ENCODE measurements at places on chromosomes 4 and X. TPM values are rescaled to one million over a fixed set of nuclear protein-coding genes. Genes with fewer than 3 reads are reported as not detected.

- DNase-seq: no peak
These were observed 46.1 kb upstream of the HOPX start for GRCh38 chr4:56727150-56727549.

DNA sequence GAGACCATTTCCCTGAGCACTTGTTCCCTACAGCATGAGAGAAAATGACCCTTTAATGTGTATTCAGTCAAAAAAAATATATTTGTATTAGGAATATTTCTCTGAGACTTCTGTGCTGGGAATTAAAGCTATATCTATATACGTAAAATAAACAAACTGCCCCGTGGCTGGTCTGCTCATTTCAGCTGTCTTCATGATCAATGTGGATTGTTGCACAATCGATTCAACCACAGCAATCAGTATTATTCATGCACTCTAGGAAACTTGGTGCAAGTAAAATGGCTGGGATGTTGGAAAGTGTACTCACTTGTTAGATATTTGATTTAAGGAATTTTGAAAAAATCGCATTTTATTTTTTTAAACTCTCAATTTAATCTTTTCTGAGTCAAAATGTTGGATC lies 307.9 kb upstream of the ZFP42 start:
- no peak for DNase-seq

Gene TRO
- polyA plus RNA-seq: 37.3 TPM

- DNase-seq: no peak
These were observed 8.4 kb downstream of the ATP10D start for GRCh38 chr4:47493238-47494123.

DNA sequence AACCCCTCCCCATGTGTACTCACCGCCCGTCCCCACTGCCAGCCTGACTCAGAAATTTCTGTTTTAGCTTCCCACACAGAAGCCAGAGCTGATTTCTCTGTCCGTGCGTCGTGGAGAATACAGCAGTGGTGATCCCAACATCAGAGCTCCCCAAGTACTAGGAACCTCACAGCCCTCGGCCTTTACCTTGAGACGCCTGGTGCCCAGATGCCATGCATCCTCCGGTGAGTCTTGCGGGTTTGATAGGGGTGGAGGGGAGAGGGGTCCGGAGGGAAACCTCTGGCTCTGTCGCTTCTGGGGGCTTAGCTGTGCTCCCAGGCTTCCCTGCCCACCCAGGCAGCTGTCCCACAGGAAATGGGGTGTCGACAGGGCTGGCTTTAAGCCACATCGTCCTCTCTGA lies 2.1 kb downstream of the LOC101059915 start:
- no peak for DNase-seq

DNA sequence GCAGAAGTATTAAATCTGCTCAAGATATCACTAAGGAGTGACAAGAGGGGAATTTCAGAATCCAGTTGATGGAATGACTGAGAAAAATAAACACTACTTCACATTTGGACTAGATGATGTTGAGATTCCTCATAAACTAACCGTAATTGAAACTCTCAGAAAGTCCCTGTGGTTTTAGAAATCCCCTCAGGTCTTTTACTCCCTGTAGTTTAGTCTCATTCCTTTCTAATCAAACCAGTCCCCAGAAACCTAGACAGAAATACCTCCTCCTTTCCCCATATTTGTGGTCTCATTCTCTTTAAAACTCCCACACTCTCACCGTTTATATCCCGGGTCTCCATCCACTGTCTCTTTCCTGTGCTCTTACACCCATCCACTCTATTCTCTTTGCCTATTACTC lies 15.0 kb upstream of the TLR1 start:
- no peak for DNase-seq

GRCh38 chr4:128285085-128285997 lies 2.3 kb downstream of the PGRMC2 start:
- no peak for DNase-seq

Gene YY2
- 1.1 TPM for polyA plus RNA-seq

DNA sequence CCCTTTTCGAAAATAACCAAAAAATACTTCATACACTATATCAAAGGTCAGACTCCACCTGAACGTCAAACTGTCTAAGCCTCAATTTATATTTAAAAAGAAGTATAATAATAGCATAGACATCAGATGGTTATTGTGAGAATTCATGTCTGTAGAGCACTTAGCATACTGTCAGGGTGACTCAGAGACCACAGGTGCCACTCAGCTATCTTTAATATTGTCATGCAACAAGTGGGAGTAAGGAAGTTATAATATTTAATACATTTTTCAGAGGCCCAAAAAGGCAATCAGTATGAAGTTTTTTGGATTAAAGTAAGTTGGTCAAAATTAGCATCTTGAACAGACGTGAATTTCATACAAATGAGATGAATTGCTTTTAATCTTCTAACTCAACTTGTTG lies 93.3 kb downstream of the PHOX2B start:
- DNase-seq: no peak

- DNase-seq: no peak
These were observed 5.4 kb downstream of the RNF150 start for GRCh38 chr4:141127884-141128283.

DNA sequence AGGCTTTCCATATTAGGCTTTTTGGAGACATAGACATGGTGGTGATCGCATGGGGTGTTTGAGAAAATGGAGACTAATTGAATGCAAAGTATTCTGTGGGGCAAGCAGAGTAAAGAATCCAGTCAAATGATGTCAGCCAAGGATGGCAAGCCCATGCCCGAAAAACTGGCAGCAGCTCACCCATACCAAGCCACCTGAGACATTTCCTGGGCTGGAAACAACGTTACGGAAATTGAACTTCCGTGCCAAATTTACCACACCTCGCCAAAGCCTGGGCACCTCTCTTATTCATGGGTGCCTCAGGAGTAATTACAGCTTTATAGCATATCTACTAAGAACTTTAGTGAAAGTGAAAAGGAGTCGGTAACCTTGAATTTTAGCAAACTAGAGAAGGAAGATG lies 166.4 kb downstream of the CBR4 start:
- no peak for DNase-seq

Gene ZNF630
- 6.6 TPM for polyA plus RNA-seq

Gene GYPB
- not detected for polyA plus RNA-seq

Gene HS3ST1
- 10.1 TPM for polyA plus RNA-seq

DNA sequence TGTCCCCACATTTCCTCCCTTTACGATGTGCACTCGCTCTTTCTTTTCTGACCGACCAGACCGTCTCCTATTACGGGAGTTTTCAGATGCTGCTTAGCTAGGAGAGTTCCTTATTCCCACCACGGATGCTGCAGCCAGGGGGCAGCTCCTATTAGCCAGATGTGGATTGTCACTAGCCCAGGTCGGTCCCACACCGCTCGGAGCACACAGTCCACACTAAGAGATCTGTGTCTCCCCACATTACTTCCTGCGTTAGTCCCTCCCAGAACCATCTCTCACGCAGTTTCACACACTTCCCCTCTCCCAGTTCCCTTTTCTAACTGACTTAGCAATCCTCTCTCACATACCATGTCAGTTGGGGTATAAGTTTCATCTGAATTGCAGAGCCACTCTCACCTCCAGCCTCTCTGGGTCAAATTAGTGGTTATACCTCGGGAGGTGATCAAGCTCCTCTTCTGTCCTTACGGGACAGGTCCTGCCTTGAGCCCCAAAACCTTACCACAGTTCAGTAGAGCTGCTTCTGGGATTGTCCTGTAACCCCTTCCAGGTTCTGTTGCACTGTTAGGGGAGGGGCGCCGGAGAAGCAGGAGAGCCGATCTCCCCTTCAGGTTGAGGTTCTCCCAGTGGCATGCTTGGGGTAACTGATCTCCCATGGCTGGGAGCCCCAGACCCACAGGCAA lies 28.2 kb downstream of the SULT1E1 start:
- no peak for DNase-seq

GRCh38 chr4:177103619-177104018 lies 206.1 kb upstream of the NEIL3 start:
- DNase-seq: no peak

- DNase-seq: peak; percentile 26
These were observed 16.0 kb upstream of the MID1 start for GRCh38 chrX:10636337-10636736.

GRCh38 chrX:43702660-43703059 lies 46.6 kb downstream of the MAOA start:
- DNase-seq: no peak

DNA sequence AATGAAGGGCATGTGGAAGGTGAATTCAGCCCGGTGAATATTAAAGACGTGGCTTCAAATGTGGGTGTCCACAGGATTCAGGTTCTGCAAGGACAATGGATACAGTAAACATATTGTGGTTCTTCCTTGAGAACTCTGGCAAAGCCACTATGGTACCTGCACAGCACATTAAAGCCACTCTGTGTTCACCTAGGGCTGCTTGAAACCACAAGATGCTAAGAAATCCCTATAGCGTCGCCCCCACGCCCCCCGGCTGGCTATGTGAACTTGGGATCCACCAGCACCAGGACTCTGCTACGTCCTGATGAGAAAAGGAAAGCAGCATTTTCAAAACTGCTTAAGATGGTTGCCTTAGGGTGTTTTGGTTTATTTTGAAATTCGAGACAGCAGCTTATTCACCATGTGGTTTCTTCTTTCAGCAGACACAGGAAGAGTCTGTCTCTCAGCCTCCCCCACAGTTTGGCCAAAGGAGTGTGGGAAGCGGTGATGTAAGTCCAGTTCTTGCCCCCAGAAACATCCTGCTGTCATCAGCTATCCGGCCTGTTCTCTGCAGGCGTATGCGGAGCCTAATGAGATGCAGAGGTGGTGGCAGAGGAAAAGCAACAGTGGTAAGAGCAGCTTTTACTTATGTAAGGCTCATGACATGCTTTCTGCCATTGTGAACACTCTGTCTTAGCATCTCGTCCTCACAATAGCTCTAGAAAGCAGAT lies 111.5 kb downstream of the AFAP1 start:
- DNase-seq: peak; percentile 81
